Stimulated activated CD8-positive, alpha-beta memory T cell treated with anti-CD3 and anti-CD28 coated beads, Interleukin-7, amount 100 ng/mL, for 24 hours (primary cell): ENCODE measurements at places on chromosomes 4 and X.

- no peak for DNase-seq
These were observed 8.4 kb upstream of the HERC3 start for GRCh38 chr4:88583631-88584470.

- DNase-seq, result no peak
These were observed 65.7 kb downstream of the SEL1L3 start for GRCh38 chr4:25797136-25797535.

GRCh38 chr4:36692586-36692985 is 411.2 kb downstream of the DTHD1 start:
- DNase-seq, result no peak

DNA sequence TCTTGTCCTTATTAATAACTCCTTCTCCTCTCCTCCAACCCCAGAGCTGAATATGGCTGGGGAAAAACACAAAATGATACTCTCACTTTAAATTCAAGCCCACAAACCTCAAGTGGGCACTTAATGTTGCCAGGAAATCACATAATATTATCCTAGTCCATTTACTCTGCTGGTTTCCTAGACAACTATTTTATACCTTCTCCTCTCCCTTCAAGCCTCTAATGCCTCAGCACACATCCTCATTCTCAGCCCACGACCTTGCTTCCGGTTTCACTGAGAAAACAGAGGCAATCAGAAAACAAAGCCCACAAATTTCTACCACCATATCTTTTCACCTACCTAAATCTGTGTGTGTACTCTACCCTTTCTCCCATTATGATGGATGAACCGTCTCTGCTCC is 12.1 kb upstream of the CLCN5 start:
- DNase-seq, result no peak

- no peak for DNase-seq
These were observed 585.7 kb upstream of the PABPC4L start for GRCh38 chr4:134787315-134787714.

DNA sequence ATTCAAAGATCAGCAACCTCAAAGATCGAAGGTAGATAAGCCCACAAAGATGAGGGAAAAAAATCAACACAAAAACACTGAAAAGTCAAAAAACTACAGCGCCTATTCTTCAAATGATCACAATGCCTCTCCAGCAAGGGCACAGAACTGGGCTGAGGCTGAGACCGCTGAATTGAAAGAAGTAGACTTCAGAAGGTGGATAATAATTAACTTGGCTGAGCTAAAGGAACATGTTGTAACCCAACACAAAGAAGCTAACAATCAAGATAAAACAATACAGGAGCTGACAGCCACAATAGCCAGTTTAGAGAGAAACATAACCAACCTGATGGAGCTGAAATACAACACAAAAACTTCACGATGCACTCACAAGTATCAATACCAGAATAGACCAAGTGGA is 231.1 kb downstream of the STPG2 start:
- DNase-seq, result no peak

DNA sequence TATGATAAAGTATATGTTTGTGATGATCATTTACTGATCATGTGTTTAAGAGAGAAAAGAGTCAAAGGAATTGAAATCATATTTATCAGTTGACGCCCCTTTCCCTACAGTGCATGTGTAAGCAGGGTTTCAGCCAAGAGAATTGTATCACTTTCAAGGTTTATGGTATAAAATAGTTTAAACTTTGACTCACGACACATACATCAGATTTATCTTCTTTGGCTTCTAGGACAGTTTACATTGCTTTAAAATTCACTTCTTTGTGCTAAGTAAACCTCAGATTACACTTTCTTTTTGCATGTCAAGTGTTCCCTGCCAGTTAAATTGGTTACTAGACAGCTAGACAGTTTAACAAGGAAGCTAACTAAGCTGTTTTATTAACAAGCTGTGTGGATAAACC is 86.3 kb upstream of the MYOZ2 start:
- DNase-seq, result no peak

DNA sequence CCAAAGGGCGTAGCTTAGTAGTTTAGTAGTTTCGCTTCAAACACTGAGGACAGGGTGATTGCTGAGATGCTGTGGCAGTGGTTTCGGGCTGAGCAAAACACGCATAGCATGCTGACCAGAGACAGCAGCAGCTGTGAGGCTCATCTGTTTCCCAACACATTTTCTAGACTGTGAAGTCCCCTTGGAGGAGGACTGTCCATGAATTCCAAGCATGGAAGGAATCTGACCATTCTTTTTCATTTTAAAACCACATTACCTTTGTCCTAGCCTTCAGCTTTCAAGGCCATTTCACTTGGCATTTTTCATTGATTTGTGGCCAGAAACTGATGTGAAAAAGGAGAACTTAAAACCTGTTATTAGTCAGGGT is 240.9 kb downstream of the PALLD start:
- DNase-seq, result no peak

DNA sequence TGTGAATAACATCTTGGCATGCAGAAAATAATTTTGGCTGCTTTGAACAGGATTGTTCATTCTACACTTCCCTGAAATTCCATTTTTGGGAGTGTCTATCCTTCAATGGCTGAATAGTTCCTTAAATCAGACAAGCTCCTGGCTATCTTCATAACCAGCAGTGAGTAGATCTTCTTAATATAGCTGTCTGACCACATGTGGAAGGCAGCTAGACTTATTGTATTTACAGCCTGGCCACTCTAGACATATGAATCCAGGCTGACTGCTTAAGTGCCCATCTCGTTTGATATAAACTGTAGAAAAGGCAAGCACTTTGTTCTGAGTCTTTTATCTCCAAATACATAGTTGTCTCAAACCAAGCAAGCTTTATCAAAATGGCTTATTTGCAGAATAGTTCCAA is 40.0 kb downstream of the PWWP3B start:
- DNase-seq, result no peak

GRCh38 chr4:52235552-52236201 is 184.6 kb downstream of the SPATA18 start:
- no peak for DNase-seq

DNA sequence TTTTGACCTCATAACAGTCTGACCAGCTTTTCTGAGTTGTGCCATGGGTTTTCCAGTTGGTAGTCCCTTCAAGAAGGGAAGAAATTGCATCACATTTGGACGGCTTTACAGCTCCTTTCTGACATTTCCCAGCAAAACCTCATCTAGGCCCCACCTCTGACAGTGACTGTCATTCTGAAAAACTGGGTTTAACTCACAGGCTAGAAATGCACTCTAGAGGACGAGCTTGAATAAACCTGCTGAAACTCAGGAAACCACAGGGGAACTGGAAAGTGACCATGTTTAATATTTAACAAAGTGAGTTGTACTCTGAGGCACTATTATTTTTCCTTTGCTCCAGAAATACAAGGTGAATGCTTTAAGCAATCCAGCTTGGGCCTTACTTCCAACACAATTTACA is 434.3 kb upstream of the RASGEF1B start:
- no peak for DNase-seq

DNA sequence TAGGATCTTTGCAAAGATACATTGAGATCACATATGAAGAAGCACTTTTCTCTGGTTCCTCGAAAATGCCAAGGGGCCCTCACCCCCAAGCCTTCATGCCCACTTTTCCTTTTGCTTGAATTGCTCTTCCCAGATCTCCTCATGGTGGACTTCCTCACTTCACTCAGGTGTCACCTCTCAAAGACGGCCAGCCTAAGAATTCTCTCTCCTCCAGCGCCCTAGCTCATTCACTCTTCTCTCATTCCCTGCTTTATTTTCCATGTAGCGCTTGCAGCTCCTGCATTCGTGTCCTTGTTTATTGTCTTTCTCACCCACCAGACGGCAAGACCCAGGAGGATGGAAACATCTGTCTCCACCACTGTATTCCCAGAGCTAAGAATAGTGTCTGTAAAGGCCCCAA is 32.9 kb downstream of the CCKAR start:
- no peak for DNase-seq

- no peak for DNase-seq
These were observed 228.8 kb upstream of the PGRMC2 start for GRCh38 chr4:128516301-128516969.

DNA sequence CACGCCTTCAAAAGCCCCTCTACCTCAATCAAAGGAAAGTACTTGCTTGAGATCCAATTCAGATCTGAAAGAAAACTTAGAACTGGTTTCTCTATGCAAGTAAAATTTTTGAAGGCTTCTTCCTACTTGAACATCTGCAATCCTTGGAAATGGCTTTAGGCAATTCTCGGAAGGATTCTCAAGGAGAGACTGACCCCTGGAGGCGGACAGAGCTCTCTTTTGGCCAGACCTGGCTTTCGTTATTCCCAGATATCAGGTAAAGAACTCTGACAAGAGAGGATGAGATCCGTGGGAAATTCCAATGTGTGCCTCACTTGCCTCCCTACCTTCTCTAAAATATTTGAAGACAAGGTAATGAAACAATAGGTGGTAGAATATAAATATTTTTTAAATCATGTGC is 670.3 kb upstream of the FAM241A start:
- DNase-seq, result no peak

GRCh38 chr4:113783289-113783688 is 21.8 kb upstream of the CAMK2D start:
- no peak for DNase-seq

- DNase-seq, result no peak
These were observed 170.5 kb downstream of the CDS1 start for GRCh38 chr4:84753321-84753972.

DNA sequence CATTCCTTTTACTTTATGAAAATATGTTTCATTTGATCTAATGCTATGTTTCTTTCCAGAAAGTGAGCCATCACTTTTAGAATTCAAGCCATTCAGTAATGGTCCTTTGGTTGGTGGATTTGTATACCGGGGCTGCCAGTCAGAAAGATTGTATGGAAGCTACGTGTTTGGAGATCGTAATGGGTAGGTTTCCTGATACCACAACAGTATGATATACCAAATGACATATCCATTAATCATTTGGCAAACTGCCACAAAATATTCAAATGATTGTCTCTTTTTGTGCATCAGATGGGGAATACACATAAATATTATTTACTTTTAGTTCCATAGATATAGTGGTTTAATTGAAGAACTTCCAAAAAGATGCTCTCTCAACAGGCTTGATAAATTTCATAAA is 68.2 kb downstream of the HHIP start:
- DNase-seq, result no peak

GRCh38 chr4:185304541-185304940 is 91.2 kb downstream of the LRP2BP start:
- DNase-seq, result no peak

- DNase-seq, result peak; percentile 25
These were observed 338 bp upstream of the KLHL2 start for GRCh38 chr4:165207016-165207430.

DNA sequence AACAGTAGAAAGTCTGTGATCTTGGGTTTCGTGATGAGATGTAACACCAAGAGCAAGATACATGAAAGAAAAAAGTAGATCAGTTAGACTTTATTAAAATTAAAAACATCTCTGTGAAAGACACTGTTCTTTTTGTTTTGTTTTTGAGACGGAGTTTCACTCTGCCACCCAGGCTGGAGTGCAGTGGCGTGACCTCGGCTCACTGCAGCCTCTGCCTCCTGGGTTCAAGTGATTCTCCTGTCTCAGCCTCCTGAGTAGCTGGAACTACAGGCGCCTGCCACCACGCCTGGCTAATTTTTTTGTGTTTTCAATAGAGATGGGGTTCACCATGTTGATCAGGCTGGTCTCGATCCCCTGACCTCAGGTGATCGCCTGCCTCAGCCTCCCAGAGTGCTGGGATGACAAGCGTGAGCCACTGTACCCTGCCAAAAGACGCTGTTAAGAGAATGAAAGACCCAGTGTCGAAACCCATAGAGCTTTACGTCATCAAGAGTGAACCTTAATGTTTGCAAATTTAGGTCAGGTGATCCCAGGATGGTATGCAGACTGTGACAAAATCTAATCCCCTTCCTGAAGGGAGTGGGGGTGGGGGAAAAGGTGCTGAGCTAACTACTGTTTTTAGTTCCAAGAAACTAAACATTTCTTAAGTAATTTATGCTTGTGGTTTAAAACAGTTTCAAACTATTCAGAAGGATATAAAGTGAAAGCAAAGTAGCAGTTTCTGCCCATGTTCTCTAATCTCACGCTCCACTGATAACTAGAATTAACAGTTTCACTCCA is 8.0 kb downstream of the OFD1 start:
- DNase-seq, result no peak

DNA sequence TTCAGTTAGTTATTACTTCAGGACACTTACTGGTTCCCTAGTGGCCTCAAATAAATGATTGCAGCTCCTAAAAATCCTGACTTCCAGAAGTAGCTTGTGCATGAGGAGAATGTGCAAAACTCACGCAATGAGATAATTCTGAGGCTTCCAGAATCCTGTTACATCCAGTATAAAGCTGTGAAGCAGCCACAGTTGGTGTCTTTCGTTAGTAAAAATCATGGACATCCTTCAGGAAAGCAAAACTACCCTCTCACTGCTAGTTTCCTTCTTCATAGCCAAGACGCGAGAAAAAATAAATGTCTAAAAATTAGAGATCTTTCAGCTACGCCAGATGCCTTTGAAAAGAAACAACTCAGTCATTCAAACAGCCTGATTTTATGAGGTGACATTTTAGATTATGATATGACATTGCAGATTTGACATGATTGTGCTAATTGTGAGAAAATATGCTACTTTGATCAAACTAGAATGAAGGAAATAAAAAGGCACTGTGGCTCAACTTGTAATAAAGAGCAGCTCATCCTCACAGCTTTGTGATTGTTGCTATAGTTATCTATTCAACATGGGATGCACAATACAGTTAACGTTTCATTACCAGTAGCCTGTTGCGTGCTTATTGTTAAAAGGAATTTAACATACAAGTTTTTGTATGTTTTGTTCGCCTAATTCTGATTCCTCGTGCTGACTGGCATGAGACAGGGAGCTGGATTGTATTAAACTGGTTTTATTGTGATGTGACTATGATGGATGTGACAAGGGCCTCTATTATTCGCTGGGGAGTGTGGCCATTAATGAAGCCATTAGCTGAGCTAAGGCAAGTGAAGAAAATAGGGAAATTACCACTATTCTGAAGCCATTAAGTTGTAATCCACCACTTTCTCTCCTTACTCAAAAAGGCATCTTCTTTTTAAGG is 40.5 kb downstream of the AFF2 start:
- DNase-seq, result no peak

DNA sequence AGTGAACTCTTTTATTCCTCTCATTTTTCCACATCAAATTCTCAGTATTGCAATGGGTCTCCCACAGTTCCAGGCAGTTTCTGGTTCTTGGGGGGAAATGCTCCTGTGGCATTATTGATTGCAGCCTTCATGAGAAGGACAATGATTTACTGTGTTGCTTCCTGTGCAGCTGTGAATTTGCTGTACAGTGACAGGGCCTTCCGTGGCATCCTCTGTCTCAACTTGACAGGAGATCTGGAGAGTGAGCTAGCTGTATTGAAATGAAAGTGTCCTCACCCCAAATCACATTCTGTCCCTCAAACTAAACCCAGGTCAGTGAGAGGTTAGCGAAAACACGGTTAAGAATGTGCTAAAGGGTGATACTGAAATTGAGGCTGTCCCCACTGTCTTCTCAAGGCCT is 77.1 kb upstream of the ATOH1 start:
- DNase-seq, result no peak
